ENCODE measurements at places on chromosomes 5 and 9.

DNA sequence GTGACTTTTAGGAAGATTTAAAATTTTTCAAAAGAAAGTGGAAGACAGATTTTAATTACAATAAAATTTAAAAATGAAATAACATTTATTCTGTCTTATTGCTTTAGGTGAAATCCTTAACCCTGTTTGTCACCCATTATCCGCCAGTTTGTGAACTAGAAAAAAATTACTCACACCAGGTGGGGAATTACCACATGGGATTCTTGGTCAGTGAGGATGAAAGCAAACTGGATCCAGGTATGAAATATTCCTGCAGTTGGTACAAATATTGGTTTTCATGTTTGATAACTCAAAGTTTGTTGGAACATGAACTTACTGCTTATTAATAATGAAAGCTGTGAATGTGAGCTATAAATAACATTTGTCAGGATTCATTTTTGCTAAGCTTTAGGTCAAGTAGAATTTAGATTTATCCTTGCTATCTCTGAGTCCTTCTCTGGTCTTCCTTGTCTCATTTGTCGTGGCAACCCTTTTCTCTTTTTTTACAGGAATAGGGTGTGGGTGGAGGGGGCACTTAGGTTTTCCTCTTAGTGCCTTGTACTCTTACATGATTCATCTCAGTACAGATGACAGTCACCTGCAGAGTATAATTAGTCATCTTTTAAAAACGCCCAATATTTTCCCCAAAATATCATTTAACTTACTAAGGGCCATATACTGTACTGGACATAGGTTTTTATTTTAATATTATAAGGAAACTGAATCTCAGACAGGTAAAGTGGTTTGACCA is 95.3 kb upstream of the RASGRF2 start:
- no peak for DNase-seq

GRCh38 chr9:70036641-70037040 is 7.0 kb upstream of the MAMDC2 start:
- no peak for DNase-seq

- DNase-seq = no peak
These were observed 4.5 kb downstream of the RPS6 start for GRCh38 chr9:19375538-19375937.

- no peak for DNase-seq
These were observed 18.0 kb downstream of the HMGCS1 start for GRCh38 chr5:43295202-43295601.

DNA sequence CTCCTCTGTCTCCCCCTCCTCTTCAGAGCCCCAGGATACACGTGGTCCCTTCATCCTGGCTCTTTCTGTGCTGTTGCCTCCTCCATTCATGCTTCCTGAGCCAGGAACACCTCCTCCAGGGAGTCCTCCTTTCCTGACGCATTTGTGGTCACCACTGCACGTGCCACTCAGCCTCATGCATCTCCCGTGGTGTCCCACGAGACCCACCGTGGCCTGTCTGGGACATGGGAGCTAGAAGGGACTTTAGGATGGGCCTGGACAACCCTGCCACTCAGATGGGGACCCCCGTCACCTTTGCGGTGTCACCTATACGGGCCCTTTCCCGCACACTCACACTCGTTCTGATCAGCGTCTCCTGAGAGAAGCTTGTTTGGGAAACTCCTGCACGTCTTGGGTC is 6.7 kb downstream of the GLIPR2 start:
- DNase-seq = no peak

DNA sequence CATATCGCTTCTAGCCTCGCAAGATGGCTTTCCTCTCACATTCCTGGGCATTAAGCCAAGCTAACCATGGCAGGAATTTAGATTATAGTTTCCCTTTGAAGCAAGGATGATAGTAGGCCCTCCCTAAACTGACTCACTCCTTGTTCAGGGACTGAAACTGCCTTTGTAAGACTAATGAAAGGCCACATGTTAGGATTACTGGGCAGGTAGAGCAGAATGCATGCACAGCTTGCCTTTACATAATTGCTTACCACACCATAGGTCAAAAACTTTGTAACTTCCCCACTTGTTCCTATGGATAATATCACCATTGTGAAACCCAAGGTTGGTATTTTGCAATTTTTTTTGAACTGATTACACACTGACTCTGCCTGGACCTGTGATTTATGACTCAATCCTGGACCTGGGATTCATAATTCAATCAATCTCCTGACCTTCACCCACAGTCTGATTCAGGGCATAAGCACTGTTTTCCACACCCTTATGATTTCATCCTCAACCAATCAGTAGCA is 41.0 kb upstream of the PRDM9 start:
- DNase-seq = no peak

DNA sequence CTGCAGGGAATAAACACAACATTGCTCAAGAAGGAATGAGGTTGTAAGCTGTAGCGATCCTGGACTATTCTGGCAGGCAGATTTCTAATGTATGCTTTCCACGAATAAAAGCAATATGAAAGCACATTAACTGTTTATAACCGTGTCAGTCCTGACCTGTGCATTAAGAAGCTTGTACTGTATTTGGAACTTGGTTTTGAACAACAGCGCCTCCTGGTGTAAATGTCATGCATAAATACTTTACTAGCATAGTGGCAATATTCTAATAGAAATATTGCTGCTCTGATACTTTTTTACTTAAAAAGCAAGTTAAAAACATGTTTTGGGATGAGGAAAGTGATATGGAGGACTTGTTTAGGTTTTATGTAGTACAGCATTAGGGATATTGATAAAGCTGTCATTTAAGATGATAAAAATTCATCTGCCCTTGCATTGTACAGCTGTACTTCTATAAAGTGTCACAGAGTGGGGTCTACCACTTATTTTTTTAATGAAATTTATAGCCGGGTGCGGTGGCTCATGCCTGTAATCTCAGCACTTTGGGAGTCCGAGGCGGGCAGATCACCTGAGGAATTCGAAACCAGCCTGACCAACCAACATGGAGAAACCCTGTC is 70.7 kb upstream of the GNE start:
- DNase-seq = no peak

- DNase-seq = no peak
These were observed at the start of gene DPYSL3 for GRCh38 chr5:147509710-147510651. Gene DPYSL3 (minus strand): TSS chr5:147510068. CDS start chr5:147509858, 210 bp downstream.

DNA sequence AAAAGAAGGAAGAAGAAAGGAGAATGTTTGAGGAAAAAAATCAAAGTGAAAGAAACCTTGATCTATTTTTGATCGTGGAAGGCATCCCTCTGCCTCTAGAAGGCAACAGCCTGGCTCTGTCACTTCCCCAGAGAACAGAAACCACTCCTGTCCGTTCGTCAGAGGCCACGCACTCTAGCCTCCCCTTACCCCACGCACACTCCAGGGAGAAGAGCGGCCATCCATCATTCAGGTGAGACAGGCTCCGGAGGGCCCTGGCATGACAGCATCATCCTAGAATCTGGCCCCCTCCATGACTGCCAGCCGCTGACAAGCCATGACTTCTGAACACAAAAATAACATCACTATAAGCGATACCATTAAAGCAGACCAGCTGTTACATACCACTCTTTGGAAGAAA is 135.8 kb downstream of the ROR2 start:
- DNase-seq = no peak

DNA sequence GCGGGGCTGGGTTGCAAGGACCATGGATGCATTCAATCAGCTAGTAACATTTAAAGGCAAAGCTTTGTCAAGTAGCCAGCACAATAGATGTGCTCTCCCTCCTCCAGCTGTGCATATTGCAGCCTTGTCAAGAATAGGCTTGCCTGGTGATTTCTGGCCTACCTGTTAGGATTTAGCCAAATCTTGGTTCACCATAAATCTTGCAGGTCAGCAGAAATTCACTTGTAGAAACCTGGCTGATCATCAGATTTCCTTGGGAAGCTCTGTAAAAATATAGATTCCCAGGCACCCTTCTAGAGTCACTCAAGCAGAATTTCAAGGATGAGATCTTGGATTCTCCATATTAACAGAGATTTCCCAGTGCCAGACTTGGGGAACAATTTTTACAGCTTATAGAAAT is 152.2 kb upstream of the SLC12A2 start:
- DNase-seq = no peak

GRCh38 chr9:86977205-86977835 is 30.0 kb upstream of the GAS1 start:
- DNase-seq = no peak

Data from activated T-helper 1 cell treated with anti-CD3 and anti-CD28 coated beads, Interleukin-2, amount 50 U/mL, for 16 hours (primary cell).